Thymus (tissue), 14 donors: ENCODE measurements at places on chromosomes 12 and 14. TPM values are rescaled to one million over a fixed set of nuclear protein-coding genes. Genes with fewer than 3 reads are reported as not detected.
A peak's percentile ranks its signal among the peaks of the same experiment; 100 is the strongest.

DNA sequence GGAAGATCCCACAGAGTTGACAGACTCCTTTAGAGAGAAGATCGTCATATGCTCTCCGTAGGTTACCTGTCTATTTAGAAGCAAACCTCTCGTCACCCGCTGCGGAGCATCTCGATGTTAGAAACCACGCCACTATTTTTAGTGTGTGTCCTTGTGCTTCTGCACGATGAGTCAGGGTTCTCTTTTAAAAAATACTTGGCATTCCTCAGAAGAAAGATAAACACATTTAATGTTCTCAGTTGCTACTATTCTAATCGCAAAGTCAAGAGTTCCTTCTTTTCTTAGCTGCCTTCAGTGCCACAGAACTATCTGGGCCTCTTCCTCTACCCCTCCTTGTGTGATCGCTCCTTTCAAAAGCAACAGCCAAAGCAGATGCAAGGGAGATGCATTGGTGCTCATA, 192.4 kb downstream of the PELI2 start:
- H3K4me3 ChIP-seq: no peak overlapping the region
- H3K4me1 ChIP-seq: no peaks in the 10 kb centered on the region
- H3K27ac ChIP-seq: no peak overlapping the region
- DNase-seq: no peak
- no peaks in the 10 kb centered on the region for H3K27me3 ChIP-seq

DNA sequence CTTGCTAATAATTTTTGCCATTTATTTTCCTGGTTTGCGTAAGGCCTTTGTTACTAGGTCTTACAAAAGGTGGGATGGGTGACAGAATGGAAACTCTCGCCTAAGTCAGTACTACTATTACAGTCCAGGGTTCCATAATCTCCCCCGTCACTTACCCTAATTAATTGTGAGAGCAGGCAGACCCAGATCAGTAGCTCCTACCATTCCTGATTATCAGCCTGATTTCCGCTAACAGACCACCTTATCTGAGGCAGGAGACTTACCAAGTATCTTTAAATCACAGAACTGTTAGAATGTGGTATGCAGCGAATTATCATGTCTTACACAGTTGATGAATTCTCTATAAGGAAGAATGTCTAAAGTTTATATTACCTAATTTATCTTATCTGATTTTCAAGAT, 234.7 kb downstream of the FOXN3 start:
- peaks cover 5% of the 10 kb centered on the region for H3K4me1 ChIP-seq
- no peaks in the 10 kb centered on the region for H3K27me3 ChIP-seq
- no peak overlapping the region for H3K4me3 ChIP-seq
- H3K36me3 ChIP-seq: peaks cover 25% of the 10 kb centered on the region
- H3K27ac ChIP-seq: no peak overlapping the region

CELA1 gene
- polyA plus RNA-seq: 0.71 TPM

DNA sequence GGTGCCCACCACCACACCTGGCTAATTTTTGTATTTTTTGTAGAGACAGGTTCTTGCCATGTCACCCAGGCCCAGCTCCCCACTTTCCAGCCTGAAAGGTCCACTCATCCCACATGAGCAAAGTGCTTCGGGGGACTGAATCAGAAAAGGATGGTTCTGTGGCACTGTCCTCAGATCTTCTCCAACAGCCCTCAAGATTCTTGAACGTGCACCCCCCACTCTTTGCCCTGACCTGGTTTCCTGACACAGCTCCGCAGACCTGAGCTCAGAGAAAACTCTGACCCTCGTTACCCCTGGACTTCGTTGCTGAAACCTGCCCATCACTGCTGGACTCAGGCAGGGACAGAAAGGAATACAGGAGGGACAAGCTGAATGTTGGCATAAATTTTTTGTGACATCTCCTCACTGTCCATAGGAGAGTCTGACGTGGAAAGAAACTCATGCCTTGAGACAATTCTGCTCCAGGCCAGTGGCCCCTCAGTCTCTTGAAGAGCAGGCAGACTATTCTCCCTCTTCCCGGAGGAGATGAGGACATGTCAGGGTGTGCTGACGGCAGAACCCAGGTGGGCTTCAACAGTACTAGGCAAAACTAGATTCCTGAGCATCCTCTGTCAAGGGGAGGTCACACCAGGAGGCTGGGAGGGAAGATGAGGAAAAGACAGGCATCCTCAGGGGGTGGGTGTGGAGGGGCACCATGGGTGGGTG, 149.3 kb downstream of the DPF3 start:
- H3K36me3 ChIP-seq: no peaks in the 10 kb centered on the region
- H3K27ac ChIP-seq: no peak overlapping the region
- H3K27me3 ChIP-seq: no peaks in the 10 kb centered on the region
- no peak overlapping the region for H3K4me3 ChIP-seq
- no peaks in the 10 kb centered on the region for H3K4me1 ChIP-seq

DNA sequence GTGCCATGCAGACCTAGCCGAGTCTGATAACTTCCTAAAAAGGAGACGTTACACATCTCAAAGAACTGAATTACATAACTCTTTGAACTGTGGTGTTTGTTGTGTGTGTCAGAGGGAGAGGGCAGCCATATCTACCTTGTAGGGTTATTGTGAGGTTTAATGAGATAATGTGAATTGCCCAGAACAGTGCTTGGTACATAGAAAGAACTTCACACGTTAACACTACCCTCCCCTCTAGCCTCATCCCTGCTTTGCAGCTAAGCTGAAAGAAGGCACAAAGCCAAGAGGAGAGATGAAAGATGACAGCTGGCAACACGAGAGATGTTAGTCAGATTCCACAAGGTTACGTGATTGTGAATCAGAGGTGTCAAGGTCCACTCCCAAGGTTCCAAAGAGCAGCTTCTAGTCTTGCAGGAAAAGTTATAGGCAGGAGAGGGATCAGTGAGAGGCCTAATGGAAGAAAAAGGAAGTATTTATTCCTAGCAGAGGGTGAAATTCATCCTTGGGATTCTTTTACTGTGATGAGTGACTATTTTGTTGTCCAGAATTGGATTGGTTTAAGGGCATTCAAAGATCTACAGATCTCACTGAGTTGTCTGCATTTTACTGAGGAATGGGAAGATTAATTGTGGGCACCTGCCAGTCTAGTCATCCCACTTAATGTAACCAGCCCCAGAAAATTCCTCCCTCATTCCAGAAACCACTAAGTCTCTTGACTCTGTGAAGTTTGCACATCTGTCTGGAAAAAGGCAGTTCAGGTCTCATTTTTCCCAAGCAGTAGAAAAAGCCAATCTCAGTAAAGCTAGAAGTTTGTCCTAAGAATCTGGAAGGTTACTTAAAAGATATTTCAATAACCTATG, 25.9 kb upstream of the WNK1 start:
- H3K4me1 ChIP-seq: peaks cover 60% of the 10 kb centered on the region
- H3K4me3 ChIP-seq: no peak overlapping the region
- H3K27ac ChIP-seq: no peak overlapping the region
- H3K27me3 ChIP-seq: no peaks in the 10 kb centered on the region
- no peak for DNase-seq
- H3K36me3 ChIP-seq: no peaks in the 10 kb centered on the region

- no peak for DNase-seq
- peaks cover 18% of the 10 kb centered on the region for H3K4me1 ChIP-seq
- H3K36me3 ChIP-seq: no peaks in the 10 kb centered on the region
These were observed 2.6 kb downstream of the CYP46A1 start for GRCh38 chr14:99686557-99687283.

NRXN3 gene
- 1.5 TPM for polyA plus RNA-seq

DNA sequence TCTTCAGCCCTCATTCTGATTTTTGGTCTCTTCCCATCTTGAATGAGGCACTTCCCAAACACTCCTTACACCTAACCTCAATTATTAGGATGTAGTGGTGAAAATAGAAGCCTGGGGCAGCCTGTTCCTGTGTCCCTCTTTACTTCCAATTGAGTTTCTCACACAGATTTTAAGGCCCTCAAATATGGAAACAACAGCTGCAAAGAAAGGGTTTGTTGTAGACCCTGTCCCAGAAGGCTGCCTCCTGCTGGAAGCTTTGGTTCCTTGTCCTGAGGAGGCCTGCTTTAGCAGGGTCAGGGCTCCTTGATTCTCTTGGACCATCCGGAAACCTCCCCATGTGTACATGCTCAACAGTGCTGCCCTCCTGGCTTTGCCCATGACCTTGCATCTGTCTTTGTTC, 101.3 kb downstream of the TGFB3 start:
- H3K27ac ChIP-seq: no peak overlapping the region
- no peaks in the 10 kb centered on the region for H3K4me1 ChIP-seq
- H3K4me3 ChIP-seq: no peak overlapping the region
- no peak for DNase-seq

- no peak overlapping the region for H3K4me3 ChIP-seq
- no peaks in the 10 kb centered on the region for H3K4me1 ChIP-seq
- H3K27ac ChIP-seq: no peak overlapping the region
- DNase-seq: peak; percentile 18
These were observed 188.8 kb downstream of the STXBP6 start for GRCh38 chr14:24861083-24861630.

SLCO1B3 gene
- polyA plus RNA-seq: 0.11 TPM

- H3K27me3 ChIP-seq: peaks cover 2% of the 10 kb centered on the region
- H3K4me3 ChIP-seq: no peak overlapping the region
- H3K4me1 ChIP-seq: no peaks in the 10 kb centered on the region
These were observed 42.1 kb downstream of the TNFAIP2 start for GRCh38 chr14:103165323-103165722.

GRCh38 chr12:42426746-42427145, 100.8 kb downstream of the PPHLN1 start:
- H3K27ac ChIP-seq: no peak overlapping the region
- no peak overlapping the region for H3K4me3 ChIP-seq
- H3K27me3 ChIP-seq: no peaks in the 10 kb centered on the region
- H3K36me3 ChIP-seq: peaks cover 9% of the 10 kb centered on the region

NFATC4 gene
- polyA plus RNA-seq: 79.8 TPM

- H3K27ac ChIP-seq: no peak overlapping the region
- H3K4me3 ChIP-seq: no peak overlapping the region
These were observed 41.3 kb upstream of the DUSP6 start for GRCh38 chr12:89393551-89394121.

DNA sequence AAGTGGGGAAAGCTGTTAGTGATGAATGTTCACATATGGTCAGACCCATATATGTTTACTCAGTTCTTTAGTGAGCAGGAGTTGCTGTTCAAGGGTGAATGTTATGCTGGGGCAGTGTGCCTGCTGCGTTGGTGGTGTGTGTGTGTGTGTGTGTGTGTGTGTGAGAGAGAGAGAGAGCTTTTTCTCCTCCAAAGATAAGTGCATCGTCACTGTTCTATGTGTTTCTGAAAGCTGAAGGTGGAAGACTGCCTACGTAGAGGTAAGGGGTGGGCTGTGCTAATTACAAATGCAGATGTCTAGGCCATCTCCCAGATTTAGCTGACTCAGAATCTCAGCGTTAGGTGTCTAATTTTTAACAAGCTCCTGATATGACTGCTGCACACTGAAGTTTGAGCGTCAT, 10.5 kb downstream of the GABARAPL1 start:
- no peak for DNase-seq
- H3K4me1 ChIP-seq: peaks cover 7% of the 10 kb centered on the region
- no peaks in the 10 kb centered on the region for H3K27me3 ChIP-seq
- no peak overlapping the region for H3K27ac ChIP-seq
- H3K36me3 ChIP-seq: peaks cover 22% of the 10 kb centered on the region
